ENCODE measurements at places on chromosomes 13 and 19.
A peak's percentile ranks its signal among the peaks of the same experiment; 100 is the strongest.

DNA sequence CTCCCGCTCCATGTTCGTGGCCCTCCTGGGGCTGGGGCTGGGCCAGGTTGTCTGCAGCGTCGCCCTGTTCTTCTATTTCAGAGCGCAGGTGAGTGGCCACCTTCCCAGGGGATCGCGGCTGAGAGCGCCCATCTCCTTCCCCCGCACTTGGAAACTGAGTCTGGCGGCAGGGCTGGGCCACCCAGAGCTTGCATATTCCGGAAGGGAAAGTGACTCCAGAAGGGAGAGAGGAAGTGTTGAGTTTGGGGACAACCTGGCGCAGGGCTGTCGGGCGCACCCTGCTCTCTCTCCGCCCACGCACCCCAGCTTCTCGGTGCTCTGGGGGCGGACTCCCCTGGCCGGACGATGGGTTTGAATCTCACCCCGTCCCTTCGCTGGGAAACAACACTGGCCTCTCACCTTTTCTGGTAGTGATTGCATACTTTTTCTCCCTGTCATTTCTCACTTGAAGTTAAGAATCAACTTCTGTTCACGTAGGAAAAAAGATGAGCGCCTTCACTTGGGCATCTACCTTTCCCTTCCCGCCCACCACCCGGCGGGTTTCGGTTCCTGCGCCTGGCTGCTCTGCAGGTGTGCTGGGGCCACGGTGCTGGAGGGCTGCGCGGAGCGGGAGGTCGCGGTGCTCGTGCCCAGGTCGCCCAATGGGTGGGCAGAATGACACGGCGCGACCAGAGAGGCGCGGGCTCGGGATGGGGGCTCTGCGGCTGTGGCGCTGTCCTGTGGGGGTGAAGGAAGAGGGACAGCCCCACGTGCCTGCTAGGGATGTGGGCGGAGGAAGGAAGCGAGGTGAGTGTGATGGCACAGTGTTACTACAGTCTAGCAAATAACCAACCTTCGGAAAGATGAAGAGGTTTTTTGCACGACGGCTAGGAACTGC, 721 bp downstream of the TNFSF11 start:
- no peak for DNase-seq

- no peak for DNase-seq
Observed at GRCh38 chr19:21586311-21587116, 81.1 kb downstream of the ZNF429 start.

DNA sequence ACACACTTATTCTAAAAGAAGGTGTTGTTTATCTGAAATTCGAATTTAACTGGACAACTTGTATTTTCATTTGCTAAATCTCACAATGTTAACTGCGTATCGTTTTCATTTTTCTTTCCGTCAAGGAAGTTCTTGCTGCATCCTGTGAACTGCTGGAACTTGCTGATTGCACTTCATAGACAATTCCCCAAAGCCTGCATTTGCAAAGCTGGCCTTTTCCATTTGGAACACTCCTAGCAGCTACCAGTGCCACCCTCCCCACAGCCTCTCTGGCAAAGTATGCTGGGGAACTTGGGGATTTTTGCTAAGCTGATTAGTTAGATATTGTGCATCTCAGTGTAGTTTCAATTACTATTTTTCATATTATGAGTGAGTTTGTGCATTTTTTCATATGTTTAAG, 20.4 kb upstream of the ARGLU1 start:
- DNase-seq = no peak

GRCh38 chr13:112187527-112188297, 120.8 kb downstream of the SOX1 start:
- DNase-seq = no peak

DNA sequence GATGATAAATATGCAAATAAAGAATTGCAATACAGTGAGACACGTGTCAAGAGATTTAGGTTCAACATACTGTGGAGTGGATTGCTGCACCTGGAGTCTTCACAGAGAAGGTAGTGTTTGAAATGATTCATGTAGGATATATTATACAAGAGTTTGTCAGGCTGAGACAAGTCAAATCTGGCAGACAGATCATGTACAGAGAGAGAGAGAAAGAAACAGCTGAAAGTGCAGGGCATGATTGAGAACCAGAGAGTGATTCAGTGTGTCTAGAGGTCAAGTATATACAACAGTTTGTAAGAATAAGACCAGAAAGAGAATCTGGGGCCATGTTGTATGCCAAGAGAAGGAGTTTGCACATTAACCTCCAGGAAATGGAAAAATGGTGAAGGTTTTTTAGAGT, 2.1 kb upstream of the VWA8 start:
- no peak for DNase-seq

DNA sequence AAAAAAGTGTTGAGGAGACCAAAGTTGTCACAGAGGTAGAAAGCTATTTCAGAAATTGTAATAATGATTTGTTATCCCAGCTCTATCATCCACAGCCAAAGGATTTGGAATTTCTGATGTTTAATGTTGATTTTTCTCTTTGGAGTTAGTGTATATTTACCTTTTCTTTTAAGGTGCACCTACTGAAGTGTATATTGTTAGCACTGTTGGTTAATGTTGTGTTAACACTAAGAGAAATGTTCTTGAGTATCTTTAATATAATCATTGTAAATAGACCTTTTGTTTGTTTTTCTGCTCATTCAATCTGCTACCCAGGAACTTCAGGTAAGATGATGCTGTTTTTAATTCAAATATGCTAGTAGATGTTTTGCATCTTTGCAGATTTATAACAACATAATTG, 57.5 kb downstream of the ZAR1L start:
- DNase-seq = no peak

DNA sequence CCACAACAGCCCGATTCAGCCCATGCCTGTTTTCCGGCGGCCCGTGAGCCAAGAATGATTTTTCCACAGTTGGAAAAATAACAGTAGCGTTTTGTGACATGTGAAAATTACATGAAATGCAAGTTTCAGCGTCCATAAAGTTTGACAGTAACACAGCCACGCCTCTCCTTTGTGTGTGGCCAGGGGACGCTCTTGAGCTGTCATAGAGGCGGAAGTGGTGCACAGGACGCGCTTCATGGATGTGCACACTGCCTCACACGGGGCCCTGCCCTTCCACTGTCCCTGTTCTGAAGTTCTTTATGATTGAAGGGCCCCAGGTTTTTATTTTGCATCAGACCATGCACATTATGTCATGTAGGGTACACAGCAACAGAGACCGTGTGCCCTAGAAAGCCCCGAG, 12.4 kb upstream of the ELAVL1 start:
- DNase-seq = no peak

DNA sequence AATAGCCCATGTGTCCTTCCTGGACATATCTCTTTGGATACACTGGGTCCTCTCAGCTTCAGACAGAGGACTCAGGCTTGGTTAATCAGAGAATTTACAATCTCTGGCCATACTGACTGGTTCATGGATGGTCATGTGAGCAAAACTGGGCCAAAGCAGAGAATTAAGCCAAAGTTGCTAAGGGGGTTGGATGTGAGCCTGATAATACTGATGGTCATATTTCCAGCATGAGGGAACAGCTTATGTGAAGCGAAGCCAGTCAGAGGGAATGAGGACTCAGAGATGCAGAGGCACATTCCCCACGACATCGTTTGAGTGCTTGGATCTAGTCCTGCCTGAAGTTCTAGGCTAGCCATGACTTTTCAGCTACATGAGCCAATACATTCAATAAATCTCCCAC, 22.0 kb upstream of the LRRC4B start:
- no peak for DNase-seq

GRCh38 chr13:71515744-71516038, 351.3 kb downstream of the DACH1 start:
- no peak for DNase-seq

- no peak for DNase-seq
Observed at GRCh38 chr19:56983804-56984203, 136.0 kb upstream of the USP29 start.

- DNase-seq = no peak
Observed at GRCh38 chr13:19153782-19154450, 27.7 kb downstream of the TUBA3C start.

DNA sequence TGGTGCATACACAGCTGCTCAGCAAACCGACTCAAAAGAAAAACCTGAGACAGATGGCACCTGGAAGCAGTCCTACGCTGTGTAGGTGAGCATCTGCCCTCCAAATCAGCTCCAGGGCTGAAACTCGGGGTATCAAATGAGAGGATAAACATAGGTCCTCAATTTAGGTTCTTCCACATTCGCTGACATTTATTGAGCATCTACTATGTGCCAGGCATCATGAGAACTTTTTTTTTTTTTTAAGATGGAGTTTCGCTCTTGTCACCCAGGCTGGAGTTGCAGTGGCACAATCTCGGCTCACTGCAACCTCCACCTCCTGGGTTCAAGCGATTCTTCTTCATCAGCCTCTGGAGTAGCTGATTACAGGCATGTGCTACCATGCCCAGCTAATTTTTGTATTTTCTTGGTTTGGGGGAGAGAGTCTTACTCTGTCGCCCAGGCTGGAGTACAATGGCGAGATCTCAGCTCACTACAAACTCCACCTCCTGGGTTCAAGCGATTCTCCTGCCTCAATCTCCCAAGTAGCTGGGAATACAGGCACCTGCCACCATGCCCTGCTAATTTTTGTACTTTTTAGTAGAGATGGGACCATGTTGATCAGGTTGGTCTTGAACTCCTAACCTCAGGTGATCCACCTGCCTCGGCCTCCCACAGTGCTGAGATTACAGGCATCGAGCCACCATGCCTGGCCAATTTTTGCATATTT, 13.4 kb downstream of the QPCTL start:
- no peak for DNase-seq

GRCh38 chr19:13269348-13269747, 119.1 kb downstream of the IER2 start:
- DNase-seq = no peak

DNA sequence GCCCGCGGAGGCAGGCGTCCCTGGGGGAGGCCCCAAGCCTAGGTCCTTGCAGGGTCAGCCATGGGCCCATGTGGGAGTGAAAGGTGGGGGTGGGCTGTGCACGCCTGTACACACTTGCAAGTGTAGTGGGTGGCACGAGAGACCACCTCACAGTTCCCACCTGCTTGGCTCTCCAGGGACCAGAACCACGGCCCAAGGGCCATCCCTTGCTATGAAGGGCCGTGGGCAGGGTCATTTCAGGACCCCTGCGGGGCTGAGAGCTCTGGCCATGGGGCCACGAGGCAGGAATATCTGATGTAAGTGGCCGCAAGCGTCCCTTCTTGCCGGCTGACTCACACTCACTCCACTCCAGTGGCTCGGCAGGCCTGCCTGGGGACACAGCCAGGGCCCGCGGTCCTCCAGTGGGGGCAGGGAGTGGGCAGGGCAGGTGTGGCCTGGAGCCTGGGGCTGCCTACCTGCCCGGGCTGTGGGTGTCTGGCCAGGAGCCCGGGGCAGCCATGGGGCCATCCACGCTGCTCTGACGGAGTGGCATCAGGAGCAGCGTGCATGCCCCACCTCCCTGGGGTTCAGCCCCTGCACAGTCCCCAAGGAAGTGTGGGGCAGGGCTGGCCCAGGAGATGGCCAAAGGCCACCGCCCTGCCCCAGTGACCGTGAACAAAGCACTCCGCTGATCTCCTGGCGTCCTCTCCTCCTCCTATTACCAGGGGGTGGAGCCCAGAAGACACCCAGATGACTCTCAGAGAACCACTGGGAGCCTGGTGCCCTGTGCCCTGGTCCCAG, 8.6 kb upstream of the MKNK2 start:
- no peak for DNase-seq

GRCh38 chr19:10817291-10818038, 18.5 kb downstream of the TMED1 start:
- DNase-seq = no peak

GRCh38 chr13:89169951-89170350, 1498.8 kb downstream of the SLITRK5 start:
- DNase-seq = no peak

GRCh38 chr13:92365904-92366303, 860.7 kb upstream of the GPC6 start:
- DNase-seq = no peak

GRCh38 chr19:45046355-45046754, 7.5 kb downstream of the CLASRP start:
- DNase-seq = no peak

- no peak for DNase-seq
Observed at GRCh38 chr13:98144027-98144741, 1.3 kb downstream of the FARP1 start.

GRCh38 chr19:30228835-30229524, 143.2 kb upstream of the ZNF536 start:
- no peak for DNase-seq

DNA sequence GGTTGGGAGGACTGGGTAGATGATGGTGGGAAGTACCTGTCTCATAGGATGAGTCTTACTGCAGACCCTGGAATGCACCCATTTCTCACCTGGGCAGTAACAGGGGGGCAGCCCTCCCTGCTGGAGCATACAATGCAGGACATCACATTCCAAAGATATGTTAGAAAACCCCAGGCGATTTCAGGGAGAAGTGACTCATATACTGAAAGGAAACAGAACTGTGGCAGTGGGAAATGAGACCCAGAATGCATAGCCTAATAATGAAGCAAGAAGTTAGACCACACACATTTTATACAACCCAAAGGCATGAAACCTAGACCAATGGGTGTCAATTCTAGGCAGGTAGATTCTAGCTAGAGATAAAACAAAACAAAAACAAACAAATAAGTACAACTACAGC, 402.7 kb downstream of the IRS2 start:
- DNase-seq = no peak

- no peak for DNase-seq
Observed at GRCh38 chr13:100652510-100652909, 22.1 kb downstream of the TMTC4 start.

DNA sequence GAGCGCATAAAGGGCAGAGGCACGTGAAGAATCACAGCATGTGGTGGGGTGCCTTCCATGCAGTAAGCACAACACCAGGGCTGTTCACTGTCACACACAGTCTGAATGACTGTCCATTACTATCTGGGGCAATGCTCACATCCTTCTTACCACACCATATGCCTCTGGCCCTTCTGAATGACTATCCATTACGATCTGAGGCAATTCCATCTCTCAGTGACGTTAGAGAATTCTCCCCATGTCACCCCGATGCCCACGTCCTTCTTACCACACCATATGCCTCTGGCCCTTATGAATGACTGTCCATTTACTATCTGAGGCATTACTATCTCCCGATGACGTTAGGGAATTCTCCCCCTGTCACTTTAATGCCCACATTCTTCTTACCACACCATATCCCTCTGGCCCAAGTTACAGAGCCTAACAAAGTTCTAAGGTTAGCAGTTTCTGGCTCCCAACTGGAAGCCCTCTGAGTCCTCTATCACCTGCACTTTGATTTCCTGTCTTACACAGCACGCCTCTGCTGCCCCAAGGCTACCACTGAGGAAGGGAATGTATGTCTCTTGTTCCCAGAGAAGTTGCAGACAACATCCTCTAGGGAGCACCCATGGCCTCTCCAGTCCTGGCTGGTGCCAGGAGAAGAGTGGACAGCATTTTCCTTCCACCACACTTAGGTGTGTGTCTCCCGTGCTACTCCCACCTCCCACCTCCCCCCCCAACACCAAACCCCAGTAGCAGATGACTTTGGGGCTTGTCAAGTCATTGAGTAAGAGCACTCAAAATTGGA, 154.8 kb downstream of the COG6 start:
- DNase-seq = no peak

GRCh38 chr13:54606944-54607343, 1578.3 kb downstream of the OLFM4 start:
- no peak for DNase-seq

GRCh38 chr19:31372246-31372781, 23.1 kb upstream of the TSHZ3 start:
- no peak for DNase-seq

- peak; percentile 59 for DNase-seq
Observed at GRCh38 chr19:13920940-13921747, 15.1 kb downstream of the CC2D1A start.
